NCI-H1417 treated with DMSO at 0.1 percent for 48 hours (cell line): ENCODE measurements at places on chromosomes 11 and 22.

GRCh38 chr11:70699294-70700221 lies 301.2 kb downstream of the CTTN start:
- no peak for DNase-seq

GRCh38 chr11:75603791-75604736 lies 42.0 kb downstream of the SERPINH1 start:
- no peak for DNase-seq

DNA sequence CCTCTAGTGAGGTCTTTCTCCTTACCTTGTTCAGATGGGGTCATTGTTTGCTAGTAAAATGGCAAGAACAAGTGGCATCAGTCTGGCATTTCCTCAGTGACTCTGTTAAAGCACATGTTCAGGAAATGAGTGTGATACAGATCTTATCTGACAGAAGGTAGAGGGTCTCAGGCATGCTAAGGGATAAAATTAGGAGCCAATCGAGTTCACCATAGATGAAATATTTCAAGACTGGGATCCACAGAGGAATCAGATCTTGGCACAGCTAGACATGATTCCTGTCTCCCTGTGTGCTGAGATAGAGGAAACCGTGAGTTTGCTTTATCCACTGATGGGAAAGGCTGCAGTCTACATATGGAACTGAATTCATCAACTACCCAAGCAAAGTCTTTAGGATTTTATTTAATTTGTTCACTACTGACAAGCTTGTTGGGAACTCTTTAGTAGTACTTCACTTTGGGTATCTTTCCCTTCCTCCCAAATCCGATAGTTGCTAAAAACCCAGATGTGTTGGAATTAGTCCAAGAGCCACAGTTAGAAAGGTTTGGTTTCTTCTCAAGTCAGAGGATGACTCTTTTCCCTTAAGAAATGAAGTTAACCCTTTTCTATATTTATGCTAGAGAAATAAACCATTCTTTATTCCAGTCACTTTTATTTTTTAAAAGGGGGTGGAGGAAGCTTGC lies 18.4 kb downstream of the FAM118B start:
- DNase-seq: no peak

DNA sequence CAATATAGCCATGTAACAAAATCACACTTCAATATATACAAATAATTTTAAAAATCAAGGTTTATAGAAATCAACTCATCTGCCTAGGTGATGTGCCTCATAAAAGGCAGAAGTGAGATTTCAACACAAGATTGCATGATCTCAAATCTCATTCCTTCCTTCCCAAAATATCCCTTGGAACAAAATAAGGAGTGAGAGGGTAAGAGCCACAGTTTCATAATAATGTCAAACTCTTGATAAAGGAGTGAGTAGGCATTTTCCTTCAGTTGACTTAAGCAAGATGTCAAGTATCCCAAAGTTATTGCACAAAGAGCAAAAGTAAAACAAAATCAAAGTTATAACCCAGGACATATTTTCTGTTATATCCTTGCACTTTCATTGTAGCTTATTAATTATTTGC lies 81.3 kb downstream of the C22orf31 start:
- DNase-seq: no peak

DNA sequence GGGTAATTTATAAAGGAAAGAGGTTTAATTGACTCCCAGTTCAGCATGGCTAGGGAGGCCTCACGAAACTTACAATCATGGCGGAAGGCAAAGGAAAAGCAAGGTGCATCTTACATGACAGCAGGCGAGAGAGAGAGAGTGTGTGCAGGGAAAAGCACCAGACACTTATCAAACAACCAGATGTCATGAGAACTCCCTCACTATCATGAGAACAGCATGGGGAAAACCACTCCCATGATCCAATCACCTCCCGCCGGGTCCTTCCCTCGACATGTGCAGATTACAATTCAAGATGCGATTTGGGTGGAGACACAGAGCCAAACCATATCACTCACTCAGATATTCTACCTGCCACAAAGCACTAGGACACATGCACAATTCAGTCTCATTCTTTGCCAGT lies 48.1 kb upstream of the HMGXB4 start:
- DNase-seq: no peak

GRCh38 chr11:22666325-22666687 lies at the start of gene GAS2:
Gene GAS2, plus strand, starts transcription at chr11:22666611. Its CDS starts 8,259 bp downstream, at chr11:22674870.
- DNase-seq: no peak

DNA sequence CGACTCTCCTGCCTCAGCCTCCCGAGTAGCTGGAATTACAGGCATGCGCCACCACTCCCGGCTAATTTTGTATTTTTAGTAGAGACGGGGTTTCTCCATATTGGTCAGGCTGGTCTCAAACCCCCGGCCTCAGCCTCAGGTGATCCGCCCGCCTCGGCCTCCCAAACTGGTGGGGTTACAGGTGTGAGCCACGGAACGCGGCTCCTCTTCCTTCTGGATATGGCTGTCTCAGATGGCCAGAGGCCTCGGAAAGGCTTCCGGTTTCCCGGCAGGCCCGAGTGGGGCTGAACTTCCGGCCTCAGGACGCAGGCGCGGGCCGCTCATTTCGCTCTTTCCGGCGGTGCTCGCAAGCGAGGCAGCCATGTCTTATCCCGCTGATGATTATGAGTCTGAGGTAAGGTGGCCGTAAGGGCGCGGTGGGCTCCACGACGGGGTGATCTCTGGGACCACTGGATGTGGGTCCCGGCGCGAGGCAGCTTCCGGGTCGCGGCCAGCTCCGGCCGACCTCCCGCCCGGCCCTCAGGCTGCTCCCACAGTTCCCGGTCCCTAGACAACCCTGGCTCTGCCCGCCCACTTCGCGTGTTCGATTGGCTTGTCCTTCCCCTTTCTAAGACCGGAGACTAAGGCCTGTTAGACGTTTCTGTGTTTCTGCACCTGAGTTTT lies at the start of gene EIF3L:
EIF3L (plus strand) TSS at position 331 of the 663 bp plus-strand sequence; CDS start at position 362, 31 bp downstream.
- DNase-seq: no peak

GRCh38 chr11:62337303-62338181 lies at the start of gene ASRGL1:
Gene ASRGL1, plus strand, starts transcription at chr11:62337448. Its CDS starts 530 bp downstream, at chr11:62337978.
- peak; percentile 34 for DNase-seq

GRCh38 chr11:70594031-70594430 lies 195.7 kb downstream of the CTTN start:
- no peak for DNase-seq

DNA sequence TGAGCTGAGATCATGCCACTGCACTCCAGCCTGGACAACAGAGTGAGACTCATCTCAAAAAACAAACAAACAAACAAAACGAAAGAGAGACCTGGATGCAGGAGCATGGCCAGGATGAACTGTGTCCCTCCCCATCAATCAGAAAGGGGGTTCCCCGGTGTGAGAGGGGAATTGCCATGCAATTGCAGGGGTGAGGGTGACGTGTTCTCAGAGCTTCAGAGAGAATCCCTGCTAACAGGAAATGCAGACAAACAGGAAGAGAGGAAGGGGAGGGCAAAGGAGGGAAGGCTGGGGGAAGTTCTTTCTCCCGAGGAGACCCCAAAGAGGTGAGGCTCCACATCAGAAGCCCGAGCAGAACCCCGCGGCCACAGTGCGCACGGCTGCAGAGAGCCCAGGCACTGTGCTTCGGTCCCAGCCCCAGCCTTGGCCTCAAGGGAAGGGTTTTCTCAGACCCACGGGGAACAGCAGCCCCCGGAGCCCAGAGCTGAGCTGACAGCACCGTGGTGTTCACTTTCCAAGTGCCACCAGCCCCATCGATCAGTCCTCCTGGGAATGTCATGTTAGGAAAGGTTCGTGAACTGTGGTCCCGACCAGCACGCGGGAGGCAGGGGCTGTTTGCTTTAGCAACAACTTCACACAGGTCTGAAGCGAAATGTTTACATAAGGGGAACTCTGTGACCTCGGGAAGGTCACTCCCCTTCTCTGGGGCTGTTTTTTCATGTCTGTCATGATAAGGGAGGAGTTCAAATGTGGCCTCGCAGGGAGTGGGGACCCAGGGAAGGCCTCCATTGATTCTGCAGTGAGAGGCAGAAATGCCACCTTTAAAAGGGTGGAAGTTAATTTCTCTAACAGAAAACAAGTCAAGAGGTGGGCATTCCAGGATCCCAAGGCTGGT lies 108.0 kb upstream of the ANO1 start:
- DNase-seq: no peak

DNA sequence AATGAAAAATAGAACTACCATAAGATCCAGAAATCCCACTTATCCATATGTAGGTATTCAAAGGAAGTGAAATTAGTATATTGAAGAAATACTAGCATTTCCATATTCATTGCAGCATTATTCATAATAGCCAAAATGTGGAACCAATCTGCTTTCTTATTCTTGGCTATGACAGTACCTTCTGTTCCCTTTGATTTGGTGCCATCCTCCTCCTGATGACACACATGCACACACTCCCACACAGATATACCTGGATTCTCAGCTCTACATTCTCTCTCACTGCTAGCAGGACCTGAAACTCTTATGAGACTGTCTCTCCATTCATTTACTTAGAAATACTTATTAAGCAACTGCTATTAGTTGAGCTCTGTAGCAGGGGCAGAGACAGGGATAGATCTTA lies 582.6 kb upstream of the TENM4 start:
- DNase-seq: no peak

DNA sequence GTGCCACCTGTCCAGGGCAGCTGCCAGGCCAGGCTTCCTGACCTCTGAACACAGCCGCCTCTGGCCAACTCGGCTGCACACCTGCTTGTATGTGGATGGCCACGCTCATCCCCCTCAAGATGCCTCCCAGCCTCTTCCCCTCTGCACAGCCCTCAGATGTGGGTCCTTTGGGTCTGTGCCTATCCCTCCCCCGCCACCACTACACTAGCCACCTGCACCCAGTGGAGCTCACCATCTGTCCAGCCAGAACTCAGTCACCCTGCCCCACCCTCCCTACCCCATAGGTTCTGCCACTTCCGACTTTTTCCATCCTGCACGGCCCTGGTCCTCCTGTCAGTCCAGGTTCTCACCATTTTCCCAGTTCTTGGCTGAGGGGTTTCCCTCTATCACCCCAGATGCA lies 44.6 kb downstream of the PHF21B start:
- DNase-seq: no peak

DNA sequence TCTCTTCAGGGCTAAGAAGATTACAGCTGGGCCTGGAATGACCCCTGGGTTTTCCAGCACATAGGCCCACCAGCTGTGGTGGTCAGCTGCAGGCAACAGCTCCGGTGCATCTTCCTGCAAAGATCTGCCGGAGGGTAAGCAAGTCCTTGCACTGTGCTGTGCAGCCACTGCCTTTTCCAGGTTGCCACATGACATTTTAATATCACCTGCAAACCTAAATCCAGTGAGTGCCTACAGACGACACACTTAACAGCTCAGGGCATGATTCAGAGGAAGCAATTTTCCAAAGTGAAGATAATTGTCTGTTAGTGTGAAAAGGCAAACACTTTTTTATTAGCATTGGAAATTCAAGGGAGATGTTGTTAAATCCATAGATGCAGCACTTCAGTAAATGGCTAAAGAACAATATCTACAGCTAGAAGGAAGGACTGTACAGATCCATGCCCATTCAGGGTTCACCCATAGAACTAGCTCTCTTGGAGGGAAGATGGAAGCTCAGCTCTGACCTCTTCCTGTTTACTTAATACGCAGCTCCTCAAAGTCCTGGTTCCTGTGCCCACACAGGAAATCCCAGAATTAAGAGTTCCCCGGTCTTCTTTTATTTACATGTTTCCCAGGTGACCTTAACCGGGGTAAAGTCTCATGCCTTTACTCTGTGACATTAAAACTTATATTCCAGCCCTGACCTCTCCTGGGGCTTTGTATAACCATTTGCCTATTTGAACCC lies 13.3 kb upstream of the NRIP3 start:
- DNase-seq: no peak

- DNase-seq: no peak
Measured at GRCh38 chr11:107218123-107219013, 200.1 kb upstream of the GUCY1A2 start.

- no peak for DNase-seq
Measured at GRCh38 chr22:36417281-36417686, 29.5 kb upstream of the MYH9 start.

GRCh38 chr11:67434395-67434881 lies 3.0 kb downstream of the PTPRCAP start:
- DNase-seq: no peak

- DNase-seq: no peak
Measured at GRCh38 chr11:112437096-112437495, 176.4 kb upstream of the PLET1 start.

GRCh38 chr22:18087350-18087855 lies 9.6 kb downstream of the PEX26 start:
- no peak for DNase-seq

- no peak for DNase-seq
Measured at GRCh38 chr11:33273656-33274055, 16.5 kb downstream of the HIPK3 start.

- no peak for DNase-seq
Measured at GRCh38 chr11:92750794-92751193, 218.7 kb upstream of the MTNR1B start.

DNA sequence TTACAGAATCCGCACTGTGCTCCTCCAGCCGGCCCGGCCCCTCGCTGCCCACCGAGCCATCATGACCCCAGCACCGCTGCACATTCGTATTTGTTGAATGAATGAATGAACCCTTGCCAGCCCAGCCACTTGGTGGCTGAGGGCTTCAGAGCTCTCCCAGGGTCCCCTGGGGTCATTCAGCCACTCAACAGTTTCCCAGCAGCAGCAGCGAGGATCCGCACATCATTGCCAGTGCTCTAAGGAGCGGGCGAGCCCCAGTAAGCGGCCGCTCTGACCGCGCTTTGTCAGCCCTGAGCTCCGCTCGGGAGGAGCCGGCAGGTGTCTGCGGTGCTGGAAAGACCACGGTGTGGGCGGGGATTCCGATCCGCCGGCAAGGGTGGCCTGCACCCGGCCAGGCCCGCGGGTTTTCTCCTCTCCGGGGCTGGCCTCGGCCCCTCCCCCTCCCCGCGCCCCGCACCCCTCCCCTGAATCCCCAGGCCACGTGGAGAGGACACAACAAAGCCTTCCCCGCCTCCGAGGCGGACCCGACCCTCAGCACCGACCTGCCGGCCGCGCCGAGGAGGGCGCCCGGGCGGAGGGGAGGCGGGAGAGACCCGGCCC lies 563 bp downstream of the BID start:
- DNase-seq: peak; percentile 1

DNA sequence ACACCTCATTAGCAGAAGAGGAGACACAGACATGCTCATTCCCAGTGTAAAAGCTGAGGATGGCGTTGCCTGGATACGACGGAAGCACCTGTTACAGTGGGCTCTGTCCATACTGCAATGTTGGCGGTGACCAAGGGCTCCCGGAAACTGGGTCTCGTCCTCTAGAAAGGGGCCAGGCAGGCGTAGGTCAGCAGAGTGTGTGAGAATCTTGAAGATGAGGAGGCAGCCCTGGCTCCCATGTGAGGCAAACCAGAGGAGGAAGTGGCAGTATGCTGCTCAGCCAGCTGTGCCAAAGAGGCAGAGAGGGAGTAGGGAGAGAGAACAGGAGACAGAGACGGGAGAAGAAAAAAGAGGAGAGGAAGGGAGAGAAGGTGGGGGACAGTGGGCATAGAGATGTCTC lies 10.3 kb downstream of the LTO1 start:
- no peak for DNase-seq

DNA sequence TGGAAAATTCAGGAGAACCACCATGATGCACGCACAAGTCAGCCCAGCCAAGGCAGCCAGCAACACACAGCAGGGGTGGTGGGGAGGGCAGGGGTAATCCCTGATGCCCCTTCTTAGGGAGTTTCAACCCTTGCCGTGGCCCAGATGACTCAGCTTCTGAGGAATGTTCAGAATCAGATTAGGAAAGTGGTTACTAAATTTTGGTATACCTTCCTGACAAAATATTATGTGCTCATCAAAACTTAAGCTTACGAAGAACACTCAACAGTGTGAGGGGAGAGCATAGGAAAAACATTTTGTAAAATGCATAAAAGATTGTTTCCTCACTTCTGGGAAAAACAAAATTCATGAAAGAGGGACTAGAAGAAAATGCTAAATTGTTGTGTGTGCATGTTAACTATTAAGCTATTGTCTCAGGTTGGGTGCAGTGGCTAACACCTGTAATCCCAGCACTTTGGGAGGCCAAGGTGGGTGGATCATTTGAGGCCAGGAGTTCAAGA lies 32.1 kb downstream of the SERPIND1 start:
- DNase-seq: no peak
